ENCODE measurements at places on chromosomes 12 and 14.
A peak's percentile ranks its signal among the peaks of the same experiment; 100 is the strongest.

DNA sequence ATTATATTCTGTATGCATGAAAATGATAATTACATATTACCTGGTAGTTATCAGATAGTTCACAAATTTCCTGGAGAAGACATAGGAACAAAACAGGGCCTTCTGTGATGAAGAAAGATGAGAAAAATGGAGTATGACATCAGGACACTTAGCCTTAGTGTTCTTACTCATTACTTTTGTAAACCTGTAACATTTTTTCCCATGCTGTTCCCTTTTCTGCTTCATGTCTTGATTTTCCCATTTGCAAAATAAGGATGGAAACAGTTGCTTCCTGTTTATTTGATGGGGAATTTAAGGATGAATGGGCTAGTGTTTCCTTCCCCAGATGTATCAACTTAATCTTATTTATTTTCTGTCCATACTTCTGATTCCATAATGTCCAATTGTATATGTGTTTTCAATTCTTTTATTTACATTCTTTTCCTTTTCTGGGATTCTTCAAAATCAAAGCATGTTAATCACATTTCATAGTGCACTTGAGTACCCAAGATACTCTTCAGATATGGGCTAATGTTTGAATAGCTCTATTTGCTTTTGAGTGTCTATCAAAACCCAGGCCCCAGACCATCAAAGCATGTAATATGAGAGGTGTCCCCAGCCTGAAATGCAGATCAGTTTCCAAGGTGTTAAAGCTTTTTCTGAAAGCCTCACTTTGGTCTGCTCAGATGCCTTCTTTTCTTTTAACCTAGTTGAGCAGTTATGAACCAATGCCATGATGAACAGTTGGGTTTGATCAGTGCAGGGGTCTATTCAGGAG, 260.5 kb downstream of the RAD51B start:
- DNase-seq, result no peak

- DNase-seq, result no peak
Observed at GRCh38 chr12:121804417-121805111, 755 bp downstream of the SETD1B start.

GRCh38 chr12:7096979-7097378, 4.7 kb upstream of the C1R start:
- DNase-seq, result no peak

DNA sequence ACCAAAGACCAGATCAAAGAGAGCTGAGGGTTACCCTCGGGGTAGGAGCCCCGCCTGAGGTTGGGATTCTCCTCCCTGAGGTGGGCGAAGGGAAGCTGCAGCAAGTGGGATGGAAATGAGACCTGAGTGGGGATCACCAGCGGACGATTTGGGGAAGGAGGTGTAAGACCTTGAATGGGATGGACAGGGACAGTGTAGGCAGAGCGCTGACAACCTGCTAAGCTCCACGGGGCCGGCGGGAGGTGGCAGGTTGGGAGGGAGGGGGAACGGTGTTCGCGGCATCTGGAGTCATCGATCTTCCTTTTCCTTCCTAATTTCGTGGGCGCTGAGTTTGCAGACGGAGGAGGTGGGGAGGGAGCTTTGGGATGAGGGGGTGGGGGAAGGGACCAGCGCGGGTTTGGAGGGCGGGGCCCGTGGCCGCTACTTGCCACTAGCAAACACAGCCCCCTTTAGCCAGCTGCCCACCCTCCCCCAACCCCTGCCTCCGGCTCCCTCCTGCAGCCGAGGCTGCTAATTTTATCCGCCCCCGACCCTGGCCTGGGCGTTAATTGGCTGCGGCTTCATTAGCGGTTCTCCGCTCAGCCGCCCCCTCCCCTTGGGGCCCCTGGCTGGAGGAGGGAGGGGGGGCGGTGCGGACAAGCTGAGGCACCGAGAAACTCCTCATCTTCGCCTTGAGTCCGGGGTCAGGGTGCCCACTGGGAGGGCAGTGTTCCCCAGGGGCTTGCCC, 2.8 kb upstream of the SHMT2 start:
- DNase-seq, result no peak

DNA sequence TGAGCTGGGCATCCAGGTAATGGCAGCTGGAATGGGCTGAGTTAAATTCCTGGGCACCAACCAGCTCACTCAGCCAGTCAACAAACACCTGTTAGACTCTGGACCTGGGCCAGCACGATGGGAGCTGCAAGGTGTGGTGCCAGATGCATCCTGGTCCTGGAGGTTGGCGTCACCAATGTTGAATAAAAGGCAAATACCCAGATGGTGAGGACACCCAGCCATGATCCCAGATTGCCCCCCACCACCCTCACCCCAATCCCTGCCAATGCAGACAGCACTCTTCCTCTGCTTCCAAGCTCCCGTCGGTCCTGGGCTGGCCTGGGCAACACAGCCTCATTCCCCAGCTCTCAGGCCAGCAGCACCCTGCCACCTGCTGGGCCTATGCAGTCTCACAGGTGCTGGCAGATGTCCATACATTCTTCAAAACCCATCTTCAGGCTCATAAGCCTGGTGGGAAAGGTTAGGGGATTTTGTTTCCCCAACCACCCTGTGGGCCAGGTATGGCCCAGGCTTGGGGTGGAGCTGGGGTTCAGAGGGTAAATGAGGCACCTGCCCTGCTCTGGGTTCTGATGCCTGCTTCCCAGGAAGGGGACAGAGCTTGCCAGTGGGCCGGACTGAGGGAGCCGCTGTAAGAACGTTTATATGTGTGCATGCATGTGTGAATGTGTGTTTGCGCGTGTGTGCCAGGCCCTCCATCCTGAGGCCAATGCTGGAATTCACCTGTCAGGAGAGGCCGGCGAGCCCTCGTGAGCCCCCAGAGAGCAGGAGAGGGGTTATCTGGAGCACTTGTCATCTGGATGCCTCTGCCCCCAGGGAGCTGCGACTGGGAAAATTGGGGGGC, 58.0 kb downstream of the LGMN start:
- DNase-seq, result peak; percentile 8

GRCh38 chr12:39603065-39603464, 16.5 kb downstream of the ABCD2 start:
- DNase-seq, result no peak

DNA sequence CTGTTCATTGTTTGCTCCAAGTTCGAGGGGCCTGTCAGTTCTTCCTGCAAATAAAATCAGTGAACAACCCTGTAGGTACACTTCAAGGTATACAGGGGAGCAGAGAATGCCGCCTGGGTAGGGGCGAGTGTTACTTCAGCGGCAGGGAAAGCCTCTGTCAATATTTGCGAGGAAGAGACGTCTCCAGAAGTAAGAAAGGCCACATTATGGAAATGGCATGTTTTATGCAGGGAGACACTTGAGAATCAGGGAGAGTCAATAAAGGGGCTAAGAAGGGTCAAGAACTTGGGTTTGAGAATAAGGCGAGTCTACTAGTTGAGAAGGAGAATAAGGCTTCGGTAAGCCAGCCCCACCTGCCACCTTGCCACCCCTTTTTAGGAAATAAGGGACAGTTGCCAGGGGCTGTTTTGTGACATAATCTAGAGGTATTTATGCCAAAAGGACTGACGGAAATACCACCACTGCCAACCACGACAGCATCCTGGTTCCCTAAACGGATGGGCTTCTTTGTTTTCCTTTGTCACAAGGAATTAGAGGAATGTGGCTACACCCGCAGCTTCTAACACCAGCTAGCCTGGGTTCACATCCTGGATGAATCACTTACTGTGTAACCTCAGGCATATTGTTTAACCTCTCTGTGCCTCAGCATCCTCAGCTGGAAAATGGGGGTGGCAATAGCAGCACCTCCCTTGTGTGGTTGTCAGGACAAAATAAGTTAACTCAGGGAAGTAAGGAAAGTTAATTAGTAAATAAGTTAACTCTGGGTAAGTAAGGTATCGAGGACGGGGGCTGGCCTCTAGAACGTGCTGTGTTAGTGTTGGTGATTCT, 67.7 kb downstream of the EID3 start:
- no peak for DNase-seq

- no peak for DNase-seq
Observed at GRCh38 chr14:75418850-75419768, 8.7 kb upstream of the JDP2 start.

GRCh38 chr12:13243516-13244070, 47.1 kb downstream of the EMP1 start:
- no peak for DNase-seq

DNA sequence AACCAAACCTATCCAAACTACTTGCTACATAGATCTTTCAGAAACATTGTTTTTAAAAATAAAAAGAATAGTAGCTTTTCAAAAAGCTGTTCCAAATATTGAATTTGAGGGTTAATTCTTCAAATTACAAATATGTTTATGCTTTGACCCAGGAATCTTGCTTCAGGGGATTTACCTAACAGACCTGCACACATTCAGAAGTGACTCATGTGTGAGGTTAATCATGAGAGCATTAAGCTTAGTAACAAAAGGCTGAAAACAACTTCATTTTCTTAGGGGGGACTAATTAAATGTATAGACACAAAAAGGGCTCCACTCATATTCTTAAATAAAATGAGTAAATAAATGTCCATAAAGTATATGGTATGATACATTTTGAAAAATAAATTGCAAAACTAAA, 672.4 kb upstream of the FLRT2 start:
- no peak for DNase-seq

- no peak for DNase-seq
Observed at GRCh38 chr12:25424211-25424731, 128.8 kb downstream of the LMNTD1 start.

GRCh38 chr12:77685901-77686300, 144.8 kb upstream of the NAV3 start:
- DNase-seq, result no peak

DNA sequence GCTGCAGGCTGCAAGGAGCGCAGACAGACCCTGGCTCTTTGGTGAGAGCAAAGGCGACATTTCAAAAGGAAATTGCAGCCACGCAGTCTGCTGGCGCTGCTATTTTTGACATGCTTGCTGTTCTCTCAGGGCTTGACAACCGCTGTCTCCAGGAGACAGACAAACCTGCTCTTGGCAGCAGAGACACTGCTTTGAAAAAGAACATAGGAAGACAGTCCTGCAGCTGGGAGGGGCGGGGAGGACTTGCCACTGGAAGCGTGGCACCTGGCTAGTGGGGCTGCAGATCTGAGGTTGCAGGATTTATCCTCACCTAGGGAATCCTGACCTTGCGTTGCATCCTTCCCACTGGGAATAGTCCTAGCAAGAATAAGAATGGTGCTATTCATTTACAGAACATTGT, 91.8 kb upstream of the KCNA1 start:
- no peak for DNase-seq

DNA sequence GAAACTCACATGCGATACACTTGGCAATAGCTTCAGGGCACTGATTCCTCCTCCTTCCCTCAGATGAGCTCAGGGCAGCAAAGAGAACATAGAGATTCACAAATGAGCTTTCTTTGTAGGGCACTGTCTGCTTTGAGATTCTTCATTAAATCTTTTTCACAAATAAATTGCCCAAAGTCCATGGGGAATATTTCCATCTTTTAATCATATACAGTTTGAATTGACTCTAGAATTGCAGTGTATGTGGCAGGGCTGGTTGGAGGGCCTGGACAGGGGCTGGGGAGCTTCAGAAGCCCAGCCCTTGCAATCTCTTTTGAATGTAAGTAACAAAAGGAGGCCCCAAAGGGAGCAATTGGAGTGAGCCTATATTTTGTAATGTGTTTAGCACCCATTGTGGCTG, 197.5 kb downstream of the NOVA1 start:
- DNase-seq, result no peak

DNA sequence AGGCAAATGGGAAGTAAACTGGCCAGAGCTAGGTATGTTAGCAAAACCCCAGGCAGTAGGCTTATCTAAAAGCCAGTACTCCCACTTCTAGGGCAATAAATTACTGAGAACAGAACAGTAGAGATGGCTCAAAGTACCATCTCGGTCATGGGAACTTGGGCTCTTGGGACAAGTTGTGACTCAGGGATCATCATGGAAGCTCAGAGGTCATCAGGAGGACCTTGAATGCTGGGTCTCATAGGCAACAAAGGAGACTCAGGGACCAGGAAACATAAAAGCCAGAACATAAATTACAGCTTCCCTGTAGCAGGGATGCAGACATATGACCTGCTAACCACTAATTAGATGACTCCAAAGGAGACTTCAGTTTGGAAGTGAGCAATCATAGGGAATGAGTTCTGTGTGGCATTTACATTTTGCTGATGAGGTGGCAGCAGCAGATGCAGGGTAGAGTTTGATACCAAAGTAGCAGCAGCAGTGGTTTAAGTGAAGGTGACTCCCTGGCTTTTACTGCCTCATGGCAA, 97.6 kb upstream of the SCAF11 start:
- no peak for DNase-seq

DNA sequence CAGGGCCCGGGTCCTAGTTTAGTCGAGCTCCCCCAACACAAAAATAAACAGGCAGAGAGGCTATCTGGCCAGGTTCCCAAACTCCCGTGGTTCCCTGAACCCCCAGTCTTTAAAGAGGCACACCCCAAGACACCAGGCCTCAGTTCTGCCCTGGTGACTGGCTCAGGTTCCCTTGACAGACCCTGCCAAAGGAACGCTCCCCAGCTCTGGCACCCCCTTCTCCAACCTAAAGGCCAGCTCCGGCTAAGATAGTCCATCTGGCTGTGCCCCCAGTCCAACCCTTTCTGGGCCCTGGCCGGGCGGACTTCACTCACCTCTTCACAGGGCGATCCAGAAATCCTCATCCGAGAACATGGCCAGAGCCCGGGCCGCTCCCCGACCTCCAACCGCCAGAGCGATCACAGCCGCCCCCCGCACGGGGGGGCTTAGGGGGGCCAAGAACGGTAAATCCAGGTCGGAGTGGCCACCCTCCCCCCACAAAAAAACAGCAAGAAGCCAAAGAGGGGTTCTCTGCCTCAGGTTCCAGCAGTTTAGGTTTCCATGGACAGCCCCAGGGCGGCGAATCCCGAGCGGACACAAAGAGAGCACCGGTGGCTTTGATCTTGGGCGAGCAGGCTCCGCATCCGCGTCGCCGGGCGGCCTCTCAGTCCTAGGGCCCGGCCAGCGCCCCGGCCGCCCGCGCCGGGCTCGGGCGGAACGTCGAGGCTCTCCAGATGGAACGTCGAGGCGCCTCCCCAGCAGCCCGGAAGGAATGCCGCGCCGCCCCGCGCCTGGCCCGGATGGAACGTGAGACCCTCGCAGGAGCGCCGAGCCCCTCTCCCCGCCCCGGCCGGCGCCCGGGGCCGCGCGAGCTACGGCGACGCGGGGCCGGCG, 1.1 kb downstream of the KMT2D start:
- no peak for DNase-seq

DNA sequence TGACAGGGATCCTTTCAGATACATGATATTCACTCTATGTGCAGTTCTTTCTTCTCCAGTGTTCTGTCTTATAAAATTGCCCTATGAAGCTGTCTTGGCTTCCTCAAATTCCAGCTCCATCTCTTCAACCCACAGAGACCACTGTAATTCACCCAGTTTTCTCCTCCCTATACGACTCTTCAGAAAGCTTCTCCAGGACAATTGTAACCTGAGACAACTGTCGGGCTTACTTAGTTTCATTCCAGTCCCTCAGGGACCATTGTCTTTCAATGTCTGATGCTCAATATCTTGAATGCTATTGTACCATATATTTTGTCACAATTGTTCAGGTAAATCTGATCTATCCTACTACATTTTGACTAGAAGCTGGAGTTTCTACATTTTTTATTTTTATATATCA, 345.3 kb downstream of the RPL10L start:
- DNase-seq, result no peak
